ENCODE measurements at places on chromosomes 5 and 9.

DNA sequence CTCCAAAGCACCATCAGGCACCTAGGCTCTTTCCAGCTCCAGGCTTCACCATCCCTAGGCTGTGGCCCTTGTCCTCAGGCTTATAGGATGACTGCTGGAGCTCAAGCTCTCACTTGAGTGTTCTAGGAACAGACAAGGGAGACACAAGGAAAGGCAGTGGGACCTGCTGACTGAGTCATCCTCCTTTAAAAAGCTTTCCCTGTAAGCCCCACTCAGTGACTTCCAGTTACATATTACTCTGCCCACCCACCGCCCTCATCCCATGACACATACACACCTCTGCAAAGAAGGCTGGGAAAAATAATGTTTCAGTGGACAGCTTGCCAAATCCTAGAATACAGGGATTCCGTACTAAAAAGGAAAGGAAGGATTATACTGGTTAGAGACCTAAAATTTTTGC, 154.2 kb upstream of the ZNF366 start:
- DNase-seq = no peak

DNA sequence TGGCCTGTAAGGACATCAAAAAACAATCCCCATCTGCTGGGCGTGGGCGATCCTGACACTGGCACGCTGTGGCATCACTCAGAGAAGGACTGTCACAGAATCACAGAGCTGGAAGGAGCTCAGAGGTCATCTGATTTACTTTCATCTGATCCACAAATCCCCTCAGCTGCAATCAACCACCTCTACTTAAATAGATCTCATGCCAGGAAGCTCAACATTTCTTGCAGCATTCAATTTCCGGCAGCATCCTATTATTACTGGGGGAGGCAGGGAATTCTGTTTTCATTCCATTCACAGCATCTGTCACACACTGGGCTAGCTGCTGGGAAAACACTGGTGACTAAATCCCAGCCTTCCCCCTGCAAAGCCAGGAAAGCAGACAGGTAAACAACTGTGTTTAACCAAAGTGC, 38.3 kb downstream of the RETREG1 start:
- DNase-seq = no peak

DNA sequence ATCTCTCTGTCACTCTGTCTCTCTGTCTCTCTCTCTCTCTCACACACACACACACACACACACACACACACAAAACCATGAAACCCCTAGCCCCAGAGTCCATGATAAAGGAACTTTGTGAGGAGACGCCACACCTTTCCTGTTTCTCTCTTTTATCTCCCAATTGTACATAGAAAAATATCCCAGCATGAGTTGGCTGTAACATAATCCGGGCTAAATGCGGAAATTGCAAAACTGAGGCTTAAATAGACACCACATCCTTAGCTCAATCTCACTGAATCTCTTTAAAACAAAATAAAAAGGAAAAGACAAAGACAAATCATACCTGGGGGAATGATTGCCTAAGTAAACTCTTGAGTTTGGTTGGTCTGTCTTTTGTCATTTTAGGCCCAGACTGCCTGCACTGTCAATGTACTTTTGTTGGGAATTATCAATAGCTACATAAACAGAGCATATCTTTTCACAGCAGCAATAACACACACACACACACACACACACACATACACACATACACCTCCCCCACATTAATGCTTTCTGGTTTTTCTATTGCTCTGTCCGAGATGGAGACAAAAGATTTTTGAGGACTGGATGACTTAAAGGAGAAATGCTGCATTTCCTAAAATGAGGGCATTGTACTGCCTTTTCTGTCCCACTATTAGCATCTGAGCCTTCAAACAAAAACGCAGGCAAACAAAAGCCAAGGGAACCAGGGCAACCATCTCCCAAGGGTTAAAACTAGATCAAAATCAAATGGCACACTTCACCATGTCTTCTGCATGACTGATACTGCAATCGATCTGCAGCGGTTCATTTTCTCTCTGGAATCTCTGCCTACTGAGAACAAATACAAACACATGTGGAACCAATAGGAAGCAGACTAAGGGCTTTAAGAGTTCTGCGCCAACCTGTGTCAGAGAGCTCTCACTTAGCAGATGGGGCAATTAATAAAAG, 321.5 kb downstream of the NFIB start:
- no peak for DNase-seq

- no peak for DNase-seq
Observed at GRCh38 chr5:55836191-55836590, 15.0 kb upstream of the IL31RA start.

DNA sequence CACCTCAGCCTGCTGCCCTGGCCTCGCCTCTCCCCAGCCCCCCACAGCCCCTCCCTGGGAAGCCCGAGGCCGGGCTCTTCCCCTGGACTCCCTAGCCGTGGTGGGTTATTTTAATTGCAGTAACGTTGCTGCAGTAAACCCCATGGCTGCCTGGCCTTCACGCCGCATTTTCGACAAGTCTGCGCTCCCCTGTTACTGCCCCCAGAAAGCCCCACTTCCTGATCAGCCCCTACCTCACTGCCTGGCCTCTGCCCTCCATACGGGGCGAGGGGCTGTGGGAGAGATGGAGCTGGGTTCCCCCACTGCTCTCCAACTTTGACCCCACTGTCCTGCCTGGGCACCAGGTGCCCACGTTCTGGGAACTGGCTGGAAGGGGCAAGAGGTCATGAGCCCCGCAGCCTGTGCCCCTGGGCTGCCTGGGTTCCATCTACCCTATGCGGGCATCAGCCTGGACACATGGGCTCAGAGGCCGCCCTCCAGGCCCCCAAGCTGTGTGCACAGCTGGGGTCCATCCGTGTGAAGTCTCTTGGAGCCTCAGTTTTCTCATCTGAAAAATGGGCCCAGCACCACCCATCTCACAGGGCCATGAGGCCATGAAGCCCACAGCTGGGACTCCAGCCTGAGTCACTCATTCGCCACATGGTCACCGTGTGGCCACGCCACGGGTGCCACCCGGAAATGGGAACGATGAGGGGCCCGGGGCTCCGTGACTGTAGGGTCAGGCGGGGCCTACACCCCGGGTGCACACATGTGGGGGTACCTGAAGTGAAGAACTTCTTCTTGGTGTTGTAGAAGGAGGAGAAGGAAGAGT, 11.5 kb downstream of the EGFL7 start:
- no peak for DNase-seq

- no peak for DNase-seq
Observed at GRCh38 chr9:2000314-2000713, 14.8 kb upstream of the SMARCA2 start.
